Neuronal stem cell (in vitro differentiated cells): ENCODE measurements at places on chromosomes 3 and 15.

- DNase-seq = no peak
These were observed 27.5 kb upstream of the LCTL start for GRCh38 chr15:66593219-66593780.

DNA sequence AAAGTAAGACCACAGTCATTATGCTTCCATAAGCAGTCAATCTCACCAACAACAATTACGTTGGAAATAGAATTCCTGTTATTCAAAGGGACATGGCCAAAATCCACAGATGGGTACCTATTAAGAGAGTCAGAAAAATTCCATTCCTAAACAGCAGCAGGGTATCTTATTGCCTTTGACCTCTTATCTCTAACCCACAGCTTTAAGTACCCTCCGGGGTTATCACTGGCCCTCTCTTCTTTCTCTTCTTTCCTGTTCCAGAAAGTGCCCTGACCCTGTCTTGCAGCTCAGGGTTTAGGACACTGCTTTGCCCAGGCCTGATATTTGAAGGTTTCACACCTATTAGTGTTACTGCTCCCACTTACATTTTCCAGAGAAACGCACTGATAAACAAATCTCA is 428.7 kb downstream of the TBC1D5 start:
- DNase-seq = no peak

DNA sequence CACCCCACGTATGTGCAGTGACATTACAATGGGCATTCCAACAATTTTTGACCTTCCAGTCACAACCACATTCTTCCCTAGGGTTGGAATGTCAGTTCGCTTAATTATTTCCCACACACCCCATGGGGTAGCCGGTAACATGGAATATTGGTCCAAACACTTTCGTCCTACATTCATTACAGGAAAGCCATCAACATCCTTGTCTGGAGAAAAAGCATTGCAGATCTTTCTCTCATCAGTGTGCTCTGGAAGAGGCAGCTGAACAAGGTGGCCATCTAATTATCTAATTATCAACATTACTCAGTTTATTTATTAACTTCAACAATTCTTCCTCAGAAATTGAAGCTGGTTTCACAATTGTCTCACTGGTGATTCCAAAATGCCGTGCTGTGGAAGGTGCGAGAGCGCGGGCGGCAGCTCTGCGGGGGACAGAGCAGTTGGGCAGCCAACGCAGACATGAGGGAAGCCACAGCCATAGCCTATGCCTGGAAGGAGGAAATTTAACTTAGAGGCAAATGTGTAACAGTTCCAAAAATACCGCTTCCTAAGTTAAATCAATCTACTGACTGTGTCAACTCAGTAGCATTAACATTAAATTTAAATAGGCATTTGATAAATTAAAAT is 1158.9 kb upstream of the EPHA6 start:
- DNase-seq = no peak

GRCh38 chr3:64160000-64160695 is 65.1 kb downstream of the PRICKLE2 start:
- DNase-seq = no peak

DNA sequence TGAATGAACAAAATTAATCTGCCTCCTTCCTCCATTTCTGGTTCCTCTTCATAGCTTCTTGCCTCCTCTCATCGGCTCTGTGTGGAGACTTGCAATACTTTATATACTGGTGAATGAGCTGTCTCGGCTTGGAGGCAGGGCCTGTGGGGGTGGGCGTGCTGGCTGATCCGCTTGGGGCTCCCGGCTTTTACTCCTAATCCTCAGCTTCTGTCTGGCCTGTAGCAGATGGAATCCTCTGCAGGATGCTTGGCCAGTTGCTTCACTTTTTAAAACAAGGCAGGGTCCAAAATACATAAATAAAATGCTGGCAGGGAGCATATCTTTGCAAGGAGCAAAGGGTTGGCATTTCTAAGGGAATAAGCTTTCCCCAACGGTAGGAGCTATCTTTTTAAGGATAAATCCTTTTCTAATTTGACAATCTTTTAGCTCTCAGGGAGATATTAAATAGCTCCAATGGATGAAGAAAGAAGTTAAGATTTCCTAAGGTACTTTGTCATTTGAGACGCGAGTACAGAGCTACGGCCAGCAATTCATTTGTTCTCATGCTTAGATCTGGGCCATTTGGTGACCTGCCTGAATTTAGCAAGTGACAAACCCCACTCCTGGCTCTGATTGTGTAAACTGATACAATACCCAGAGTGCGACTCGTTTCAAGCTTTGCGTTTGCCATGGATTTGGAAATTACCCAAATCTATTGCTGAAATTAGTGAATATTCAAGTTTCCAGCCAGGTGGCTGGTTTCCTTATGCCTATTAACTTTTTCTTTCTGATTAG is 18.9 kb downstream of the SV2B start:
- DNase-seq = no peak

DNA sequence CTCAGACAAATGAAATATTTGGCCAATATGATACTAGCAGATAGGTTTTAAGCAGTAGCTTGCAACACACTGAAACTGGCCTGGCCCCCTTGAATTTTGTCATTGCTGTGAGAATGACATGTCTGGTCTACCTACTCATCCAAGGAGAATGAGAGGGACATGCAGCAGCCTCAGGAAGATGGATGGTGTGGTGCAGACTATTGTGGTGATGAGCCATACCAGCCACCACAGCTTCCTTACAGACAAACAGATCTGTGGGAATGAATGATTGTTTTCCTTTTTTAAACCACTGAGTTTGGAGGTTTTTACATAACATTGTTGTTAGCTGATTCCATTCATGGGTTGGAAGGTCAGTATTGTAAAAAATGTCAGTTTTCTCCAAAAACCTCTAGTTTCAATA is 133.7 kb upstream of the POU1F1 start:
- no peak for DNase-seq

DNA sequence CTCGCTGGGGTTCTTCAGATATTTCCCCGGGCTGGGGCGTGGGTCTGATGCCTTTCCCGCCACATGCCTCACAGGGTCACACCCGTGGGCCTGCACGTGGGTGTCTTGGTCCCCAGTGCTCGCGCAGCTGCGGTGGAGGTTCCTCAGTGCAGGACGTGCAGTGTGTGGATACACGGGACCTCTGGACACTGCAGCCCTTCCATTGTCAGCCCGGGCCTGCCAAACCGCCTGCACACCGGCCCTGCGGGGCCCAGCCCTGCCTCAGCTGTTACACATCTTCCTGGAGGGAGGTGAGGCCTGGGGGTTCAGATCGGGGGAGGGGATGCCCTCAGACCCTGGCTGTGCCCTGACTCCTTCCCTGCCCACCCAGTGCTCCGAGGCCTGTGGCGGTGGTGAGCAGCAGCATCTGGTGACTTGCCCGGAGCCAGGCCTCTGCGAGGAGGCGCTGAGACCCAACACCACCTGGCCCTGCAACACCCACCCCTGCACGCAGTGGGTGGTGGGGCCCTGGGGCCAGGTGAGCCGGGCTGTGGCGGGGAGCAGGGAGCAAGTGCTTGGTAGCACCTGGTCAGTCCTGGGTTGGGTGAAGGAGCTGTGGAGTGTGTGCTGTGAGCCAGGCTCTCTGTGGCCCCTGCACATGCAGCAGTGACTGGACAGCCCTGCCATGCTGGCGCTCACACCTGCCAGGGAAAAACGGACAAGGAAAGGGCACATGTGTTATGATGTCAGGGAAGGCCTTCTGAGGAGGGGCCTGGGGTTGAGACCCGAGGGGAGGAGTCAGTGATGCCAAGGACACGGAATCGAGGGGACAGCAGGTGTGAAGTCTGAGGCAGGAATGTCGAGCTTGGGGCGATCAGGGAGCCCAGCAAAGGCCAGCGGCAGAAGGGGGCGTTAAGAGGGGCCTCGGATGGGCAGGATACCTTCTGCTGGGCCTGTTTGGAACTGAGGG is 88.9 kb downstream of the TBC1D2B start:
- DNase-seq = no peak

DNA sequence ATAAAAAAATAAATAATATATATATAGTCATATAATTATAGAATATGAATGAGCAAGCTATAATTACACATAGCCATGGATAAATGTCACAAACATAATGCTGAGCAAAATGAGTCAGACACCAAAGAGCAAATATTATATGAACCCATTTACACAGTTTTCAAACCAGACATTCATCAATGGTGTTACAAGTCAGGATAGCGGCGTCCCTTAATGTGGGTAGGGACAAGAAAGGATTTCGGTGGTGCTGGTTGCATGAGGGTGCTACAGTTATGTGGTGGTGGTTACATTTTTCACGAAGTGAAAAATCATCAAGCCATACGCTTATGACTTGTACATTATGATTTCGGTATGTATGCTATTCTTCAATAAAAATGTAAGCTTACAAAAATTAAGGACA is 100.5 kb downstream of the HMG20A start:
- DNase-seq = no peak

GRCh38 chr3:14126887-14127505 is 2.1 kb downstream of the TMEM43 start:
- DNase-seq = no peak

DNA sequence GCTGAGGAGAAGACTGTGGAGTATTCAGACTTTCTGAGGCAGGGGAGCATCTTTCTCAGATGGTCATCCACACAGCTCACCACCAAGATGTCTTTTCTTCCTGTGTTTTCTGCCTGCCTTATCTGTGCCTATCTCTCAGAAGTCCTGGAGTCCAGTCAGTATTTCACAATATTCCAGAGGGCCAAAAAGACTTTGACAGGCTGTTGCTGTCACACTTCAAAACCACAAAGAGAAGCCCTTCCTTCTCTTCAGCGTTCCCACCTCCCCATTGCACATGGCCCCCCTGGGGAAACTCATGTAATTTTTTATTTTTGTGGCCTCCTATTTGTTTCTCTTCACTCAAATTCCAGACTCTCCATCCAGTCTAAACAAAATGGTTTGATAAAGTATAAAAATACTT is 585.2 kb downstream of the EPHA3 start:
- no peak for DNase-seq

DNA sequence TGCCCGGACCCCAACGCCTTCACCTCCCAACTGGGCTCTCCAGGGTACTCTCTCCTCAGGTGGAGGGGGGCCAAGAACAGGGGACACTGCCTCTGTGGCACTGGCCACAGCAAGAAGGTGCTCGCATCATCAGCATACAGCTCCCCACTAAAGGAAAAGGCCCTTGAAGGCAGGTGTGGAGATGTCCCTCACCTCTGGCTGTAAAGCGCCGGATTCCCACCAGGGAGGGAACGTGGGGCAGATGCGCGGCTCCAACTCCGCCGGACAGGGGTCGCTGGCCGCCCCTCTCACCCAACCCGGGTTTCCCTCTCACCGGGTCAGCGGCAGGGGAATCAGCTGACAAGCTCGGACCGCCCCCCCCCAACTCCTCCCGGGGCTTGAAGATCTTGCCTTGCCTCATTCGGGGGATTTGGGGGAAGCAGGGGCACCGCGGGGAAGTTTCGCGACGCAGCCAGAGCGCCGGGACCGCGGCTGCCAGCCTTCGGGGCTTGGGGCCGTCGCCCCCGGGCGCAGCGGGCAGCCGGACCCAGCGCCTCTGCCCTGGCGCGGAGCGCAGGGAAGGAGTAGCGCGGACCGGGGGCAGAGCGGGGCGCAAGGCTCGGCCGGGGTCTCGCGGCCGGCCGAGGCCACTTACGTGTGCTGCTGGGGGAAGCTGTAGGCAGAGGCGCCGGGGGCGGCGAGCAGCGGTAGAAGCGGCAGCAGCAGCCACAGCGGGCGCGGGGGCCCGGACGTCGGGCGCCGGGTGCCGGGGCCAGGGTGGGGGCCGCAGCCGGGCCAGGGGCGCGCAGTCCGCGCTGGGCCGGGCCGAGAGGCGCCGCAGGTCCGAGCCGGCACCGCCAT is 630 bp downstream of the CACNA2D2 start:
- DNase-seq = peak; percentile 43
